ENCODE measurements at places on chromosomes 1 and 21. TPM values are rescaled to one million over a fixed set of nuclear protein-coding genes. Genes with fewer than 3 reads are reported as not detected.

Gene TTF2
- 53.0 TPM for total RNA-seq

Gene MYOM3
- total RNA-seq, result 1.7 TPM

Gene DISP1
- 3.8 TPM for total RNA-seq

DNA sequence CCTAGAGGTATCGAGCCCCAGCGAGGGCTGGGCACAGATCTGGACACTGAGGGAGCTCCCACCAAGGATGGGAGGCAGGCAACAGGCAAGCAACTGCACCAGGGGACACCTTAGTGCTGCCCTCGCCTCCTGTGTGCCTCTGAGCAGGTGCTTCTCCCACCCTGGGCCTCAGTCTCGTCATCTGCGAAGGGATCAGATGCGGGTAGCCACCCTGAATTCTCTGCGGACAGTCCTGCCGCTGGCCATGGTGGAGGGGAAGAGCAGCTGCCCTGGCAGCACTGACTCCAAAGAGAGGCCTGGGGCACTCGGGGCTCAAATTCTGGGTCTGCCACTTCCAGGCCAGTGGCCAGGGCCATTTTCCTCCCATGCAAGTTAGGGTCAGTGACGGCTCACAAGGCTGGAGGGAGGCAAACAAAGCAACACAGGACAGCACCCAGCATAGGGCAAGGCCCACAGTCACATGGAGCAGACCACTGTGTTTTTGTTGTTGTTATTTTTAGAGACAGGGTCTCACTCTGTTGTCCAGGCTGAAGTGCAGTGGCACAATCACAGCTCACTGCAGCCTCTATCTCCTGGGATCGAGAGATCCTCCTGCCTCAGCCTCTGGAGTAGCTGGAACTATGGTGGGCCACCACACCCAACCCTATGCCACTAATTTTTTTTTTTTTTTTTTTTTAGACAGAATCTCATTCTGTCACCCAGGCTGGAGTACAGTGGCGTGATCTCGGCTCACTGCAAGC is 7.1 kb upstream of the SDC3 start:
- no peak for DNase-seq

DNA sequence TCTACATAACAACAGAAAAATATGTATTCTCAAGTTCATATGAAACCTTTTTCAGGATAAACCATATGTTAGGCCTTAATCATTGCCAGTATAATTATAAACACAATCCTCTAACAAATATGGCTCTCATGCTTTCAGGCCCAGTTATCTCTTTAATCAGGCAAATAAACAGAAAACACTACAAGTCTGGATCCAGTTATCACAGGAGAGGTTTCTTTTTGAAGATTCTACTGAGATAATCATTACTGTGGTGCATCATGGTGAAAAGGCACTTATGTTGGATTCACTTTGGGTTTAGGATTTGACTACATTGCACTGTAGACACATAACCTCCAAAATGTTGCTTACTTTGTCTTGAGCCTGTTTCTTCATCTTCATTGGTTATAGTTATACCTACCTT is 8.4 kb upstream of the ATP6V1G3 start:
- no peak for DNase-seq

- no peak for DNase-seq
Measured at GRCh38 chr21:16536643-16537434, 807.1 kb downstream of the USP25 start.

DNA sequence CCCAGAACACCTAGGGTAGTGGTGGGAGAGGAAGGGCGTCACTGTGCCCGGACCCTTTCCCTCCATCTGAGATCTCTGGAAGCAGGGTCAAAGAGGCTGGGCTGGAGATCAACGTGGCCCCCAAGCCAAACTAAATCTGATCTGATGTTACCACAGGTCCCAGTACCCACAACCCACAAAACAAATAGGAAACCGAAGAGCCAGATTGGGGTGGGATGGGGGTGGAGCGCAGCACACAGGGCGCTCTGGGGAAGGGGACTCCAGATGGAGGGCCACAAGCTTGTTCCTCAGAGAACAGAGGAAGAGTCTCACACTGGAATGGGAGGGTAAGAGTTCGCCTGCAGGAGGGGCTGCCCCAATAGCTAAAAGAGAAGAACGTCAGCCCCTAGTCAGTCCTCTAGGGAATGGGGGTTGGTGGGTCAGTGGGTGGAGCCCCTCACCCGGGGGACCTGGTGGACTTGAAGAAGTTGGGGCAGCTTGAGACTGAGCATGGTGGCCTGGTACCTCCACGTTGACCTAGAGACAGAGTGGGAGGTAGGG is 1.5 kb downstream of the PAQR6 start:
- DNase-seq, result no peak

DNA sequence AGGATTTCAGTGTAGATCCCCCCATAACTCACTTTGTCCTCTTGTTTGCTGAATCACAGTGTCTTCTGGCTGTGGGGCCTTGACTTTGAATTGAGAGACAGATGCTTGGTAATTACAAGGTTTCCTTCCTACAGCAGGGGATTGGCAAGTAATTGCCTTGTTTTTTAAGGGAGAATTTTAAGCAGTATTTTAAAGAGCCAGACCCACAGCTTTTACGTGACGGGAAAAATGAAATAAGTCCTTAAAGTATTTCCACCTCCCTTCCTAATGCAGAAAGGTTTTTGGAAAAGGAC is 41.0 kb downstream of the PGBD5 start:
- DNase-seq, result no peak

GRCh38 chr1:17538428-17539117 is 925 bp upstream of the ARHGEF10L start:
- no peak for DNase-seq

DNA sequence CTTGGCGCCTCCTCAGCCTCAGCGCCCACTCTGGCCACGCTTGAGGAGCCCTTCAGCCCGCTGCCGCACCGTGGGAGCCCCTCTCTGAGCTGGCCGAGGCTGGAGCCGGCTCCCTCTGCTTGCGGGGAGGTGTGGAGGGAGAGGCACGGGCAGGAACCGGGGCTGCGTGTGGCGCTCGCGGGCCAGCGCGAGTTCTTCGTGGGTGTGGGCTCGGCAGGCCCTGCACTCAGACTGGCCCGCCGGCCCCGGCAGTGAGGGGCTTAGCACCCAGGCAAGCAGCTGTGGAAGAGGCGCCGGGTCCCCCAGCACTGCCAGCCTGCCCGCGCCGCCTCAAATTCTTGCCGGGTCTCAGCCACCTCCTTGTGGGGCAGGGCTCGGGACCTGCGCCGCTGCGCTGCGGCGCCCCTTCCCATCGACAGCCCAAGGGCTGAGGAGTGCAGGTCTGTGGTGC is 61.4 kb downstream of the SLC16A1 start:
- DNase-seq, result no peak
